Right atrium auricular region (tissue), 2 donors: ENCODE measurements at places on chromosomes 4 and X.
A peak's percentile ranks its signal among the peaks of the same experiment; 100 is the strongest.

- DNase-seq = no peak
These were observed 5.5 kb upstream of the MMAA start for GRCh38 chr4:145613566-145614232.

- no peak for DNase-seq
These were observed 112.0 kb upstream of the TTC29 start for GRCh38 chr4:147057611-147058190.

- no peak for DNase-seq
These were observed 28.6 kb upstream of the USP46 start for GRCh38 chr4:52687696-52688095.

DNA sequence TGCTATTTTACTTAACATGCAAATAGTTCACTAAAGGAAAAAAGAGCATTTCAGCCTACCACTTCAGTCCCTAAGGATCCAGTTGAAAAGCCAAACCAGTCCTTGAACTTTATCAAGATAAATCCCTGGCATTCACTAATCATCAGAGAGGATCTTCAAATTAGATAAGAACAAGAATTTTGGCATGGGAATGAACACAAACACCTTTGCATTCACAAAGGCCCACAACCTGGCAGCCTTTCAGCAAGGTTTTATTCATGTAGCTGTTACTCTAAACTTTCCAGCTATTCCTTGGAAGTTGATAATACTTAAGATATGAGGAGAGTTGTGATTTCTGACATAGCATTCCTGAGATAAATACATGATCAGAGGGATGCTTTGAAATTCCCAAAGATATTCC is 193.4 kb downstream of the LRBA start:
- DNase-seq = no peak

- DNase-seq = no peak
These were observed 3.7 kb upstream of the ZNF718 start for GRCh38 chr4:120616-121015.

- DNase-seq = no peak
These were observed 1350.5 kb upstream of the PABPC4L start for GRCh38 chr4:135552131-135552530.

GRCh38 chr4:54999003-54999402 is 126.4 kb downstream of the KDR start:
- no peak for DNase-seq

GRCh38 chr4:150515135-150515534 is 66.8 kb upstream of the MAB21L2 start:
- no peak for DNase-seq

- no peak for DNase-seq
These were observed 64.0 kb downstream of the MANBA start for GRCh38 chr4:102696758-102697157.

DNA sequence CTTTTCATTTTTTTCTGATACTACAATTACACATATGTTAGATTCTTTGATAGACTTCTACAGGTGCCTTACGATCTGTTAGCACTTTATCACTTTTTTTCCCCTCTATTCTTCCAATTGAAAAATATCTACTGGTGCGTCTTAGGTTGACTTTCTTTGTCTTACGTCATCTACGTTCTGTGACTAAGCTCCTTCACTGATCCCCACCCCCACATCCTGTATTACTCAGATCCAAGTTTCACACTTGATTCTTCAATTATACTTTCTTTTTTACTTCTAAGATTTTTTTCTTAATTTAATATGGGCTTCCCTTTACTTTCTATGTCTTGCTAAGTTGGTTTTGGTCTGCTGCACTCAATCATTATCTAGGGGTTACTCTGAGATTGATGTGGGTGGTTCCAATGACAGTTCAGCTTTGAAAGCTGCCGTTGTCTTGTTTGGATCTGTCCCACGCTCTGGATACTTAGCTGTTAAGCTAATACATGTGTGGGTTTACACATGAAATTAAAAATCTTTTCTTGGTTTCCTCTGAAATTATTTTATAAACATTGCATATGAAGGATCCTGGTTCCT is 1321.1 kb downstream of the RAPGEF2 start:
- no peak for DNase-seq

DNA sequence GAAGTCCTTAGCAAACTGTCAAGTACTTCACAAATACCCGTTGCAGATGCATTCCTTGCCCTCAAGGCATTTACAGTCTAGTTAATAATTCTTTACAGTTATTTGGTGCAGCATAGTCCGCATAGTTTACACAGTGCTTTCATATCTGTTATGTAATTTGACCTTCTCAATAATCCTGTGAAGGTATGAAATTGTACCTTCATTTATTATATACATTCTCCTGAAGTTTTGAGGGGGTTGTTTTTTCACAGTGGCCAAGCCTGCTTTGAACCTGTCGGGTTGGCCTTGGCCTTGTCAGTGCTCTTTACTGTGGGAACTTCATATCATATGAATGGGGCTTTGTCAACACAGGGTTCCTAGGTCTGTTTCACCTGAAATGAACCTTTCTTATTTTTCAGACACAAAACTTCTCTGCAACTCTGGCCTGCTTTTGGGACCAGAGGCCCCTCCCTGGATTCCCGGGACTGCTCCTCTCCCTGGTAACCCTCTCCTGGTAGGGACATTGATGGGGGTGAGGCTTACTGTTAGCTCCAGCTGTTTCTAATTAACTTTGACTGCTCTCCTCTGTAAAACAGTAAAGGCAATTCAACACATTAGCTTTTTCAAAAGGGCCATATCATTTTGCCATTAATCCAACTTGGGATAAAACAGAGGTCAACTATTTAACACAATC is 9.1 kb downstream of the IGFBP7 start:
- no peak for DNase-seq

- peak; percentile 64 for DNase-seq
These were observed 23.3 kb downstream of the HAND2 start for GRCh38 chr4:173506597-173507211.

DNA sequence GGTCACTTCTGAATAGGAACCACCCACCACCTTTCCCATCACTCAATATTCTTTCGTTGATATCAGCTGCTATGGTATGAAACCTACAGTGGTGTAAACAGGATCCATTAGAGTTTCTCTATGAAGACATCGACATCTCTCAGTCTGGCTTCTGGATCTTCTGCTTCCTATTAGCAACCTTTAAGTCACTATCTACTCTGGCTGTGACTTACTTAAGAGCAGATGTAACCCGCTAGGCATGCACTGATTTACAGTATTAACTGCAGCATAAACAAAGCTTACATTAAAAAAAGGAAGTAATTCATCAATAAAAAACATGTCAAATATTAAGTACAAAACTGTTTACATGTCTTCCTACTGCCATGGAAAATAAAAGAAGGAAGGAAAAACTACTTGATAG is 96.4 kb downstream of the ANAPC10 start:
- DNase-seq = no peak

- DNase-seq = no peak
These were observed 159.8 kb upstream of the KIT start for GRCh38 chr4:54497947-54498346.

GRCh38 chr4:129335276-129335675 is 239.3 kb downstream of the C4orf33 start:
- DNase-seq = no peak

GRCh38 chr4:6469144-6469543 is 3.3 kb downstream of the PPP2R2C start:
- DNase-seq = peak; percentile 36

DNA sequence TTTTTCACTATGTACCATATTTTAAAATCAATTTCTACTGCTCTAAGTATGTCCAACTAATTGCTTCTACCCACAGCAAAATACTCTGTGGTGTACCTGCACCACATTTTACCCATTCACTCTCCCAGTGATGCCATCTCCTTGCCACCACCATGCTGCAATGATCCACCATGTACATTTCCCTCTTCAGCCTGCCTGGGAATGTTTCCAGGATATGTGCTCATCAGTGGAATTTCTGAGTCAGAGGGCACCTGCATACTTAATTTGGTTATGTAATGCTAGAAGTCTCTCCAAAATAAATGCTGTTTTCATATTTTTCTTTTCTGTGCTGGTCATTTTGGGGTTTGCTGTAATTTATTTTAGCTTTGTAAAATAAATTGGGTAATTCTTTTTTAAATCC is 33.2 kb upstream of the OCIAD2 start:
- DNase-seq = no peak

DNA sequence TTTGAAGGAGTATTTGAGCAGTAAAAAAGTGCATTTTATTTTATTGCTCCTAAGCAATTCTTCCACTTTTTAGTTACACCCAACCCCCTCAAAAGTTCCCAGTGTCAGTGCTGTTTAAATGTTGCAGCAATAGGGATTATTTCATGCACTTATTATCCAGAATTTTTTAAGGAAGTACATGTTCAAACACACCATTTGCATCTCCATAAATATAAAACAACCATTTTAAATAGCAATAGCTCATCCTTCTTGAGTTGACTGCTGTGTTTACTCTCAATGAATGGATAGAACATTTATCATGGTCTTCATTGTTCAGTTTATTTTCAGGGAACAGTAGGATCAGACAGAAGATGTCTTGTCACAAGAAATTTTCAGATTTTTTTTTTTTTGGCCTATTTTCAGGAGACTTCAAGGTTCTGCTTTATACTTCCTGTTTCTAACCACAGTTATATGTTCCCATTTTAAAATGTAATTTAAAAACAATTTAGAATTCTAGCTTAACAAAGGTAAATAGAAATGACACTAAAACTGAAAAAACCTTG is 171.9 kb downstream of the TMA16 start:
- DNase-seq = no peak

GRCh38 chrX:28901637-28902036 is 314.4 kb downstream of the IL1RAPL1 start:
- DNase-seq = no peak

GRCh38 chrX:49282647-49283011 is 13.0 kb downstream of the PPP1R3F start:
- DNase-seq = no peak

DNA sequence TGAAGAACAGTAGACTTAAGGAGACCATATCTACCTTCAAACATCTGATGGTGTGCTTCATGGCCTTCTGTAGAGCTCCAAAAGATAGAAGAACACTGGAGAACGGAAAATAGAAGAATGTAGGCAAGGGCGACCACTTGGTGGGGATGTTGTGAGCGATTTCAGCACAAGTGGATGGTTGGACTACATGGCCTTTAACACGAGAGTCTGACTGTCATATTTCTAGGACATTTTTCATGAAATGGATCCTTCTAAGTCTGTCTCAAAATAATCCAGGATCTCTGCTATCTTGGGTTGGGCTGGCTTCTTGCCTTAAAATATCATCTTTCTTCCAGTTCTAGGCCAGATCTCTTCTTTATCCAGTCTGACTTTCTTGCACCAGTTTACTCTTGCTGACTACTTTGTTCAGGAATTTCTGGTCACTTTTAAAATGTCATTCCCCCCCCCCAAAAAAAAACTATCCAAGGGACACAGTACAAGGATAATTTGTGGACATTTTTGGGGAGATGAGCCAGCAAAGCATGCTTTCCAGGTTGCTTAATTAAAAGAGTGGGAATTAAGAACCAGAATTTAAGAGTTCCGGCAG is 1.2 kb upstream of the MID1IP1 start:
- no peak for DNase-seq

- DNase-seq = peak; percentile 70
These were observed at the start of gene OPHN1 for GRCh38 chrX:68433155-68433980. Gene OPHN1, minus strand, starts transcription at chrX:68433495. Its CDS starts 475 bp downstream, at chrX:68433020.

- no peak for DNase-seq
These were observed 91.1 kb downstream of the P2RY10 start for GRCh38 chrX:79036157-79036880.

GRCh38 chrX:155632431-155633100 is 19.8 kb upstream of the TMLHE start:
- no peak for DNase-seq

- DNase-seq = no peak
These were observed 54.7 kb downstream of the OTC start for GRCh38 chrX:38407126-38407525.

DNA sequence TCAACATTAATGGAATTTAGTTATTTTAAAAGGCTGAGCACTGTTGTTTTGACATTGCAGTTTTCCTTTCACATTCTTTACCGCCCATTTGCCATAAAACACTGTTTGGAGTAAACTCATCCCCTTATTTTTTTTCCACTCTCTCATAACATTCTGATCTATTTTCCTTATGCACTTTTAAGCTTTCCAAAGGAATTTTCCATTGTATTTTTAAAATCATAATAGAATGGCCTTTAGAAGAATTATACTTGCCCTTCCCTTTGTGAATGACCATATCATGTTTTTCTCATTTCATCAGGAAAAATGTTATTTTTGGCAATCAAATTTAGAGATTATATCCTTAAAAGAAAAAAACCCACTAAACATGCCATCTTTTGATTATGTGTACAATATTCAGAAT is 1074.2 kb downstream of the STIM2 start:
- DNase-seq = no peak

GRCh38 chrX:30414144-30414543 is 105.0 kb upstream of the NR0B1 start:
- no peak for DNase-seq

DNA sequence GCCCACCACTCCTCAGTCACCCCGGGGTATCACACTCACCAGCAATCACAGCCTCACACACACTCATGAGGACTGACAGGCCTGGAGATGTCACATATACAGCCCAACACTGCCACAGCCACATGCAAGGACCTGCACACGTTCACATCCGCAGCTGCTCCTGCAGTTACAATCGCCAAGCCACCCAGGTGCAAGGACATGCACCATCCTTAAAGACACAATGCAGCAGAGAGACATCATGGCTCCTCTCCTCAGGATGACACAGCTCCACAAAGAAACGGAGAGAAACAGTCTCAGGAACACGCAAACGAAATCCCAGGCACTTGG is 1.1 kb downstream of the PCSK1N start:
- DNase-seq = no peak

- no peak for DNase-seq
These were observed 16.8 kb upstream of the ARSH start for GRCh38 chrX:2989565-2989964.

DNA sequence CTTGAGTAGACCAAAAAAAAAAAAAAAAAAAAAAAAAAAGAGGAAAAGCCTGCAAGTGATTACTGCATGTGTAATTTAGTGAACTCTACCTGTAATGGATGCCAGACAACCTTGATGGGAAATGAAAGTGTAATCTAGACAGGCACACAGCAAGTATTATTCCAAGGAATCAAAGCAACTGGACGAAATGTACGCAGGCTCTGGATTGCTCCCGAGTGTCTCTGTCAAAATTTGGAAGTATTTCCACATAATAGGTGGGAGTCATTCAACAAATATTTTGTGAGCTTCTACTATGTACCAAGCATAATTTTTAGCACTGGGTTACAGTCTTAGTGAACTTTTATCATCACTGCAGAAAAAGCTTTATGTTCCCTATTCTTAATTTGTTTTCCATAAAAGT is 64.2 kb downstream of the LIMCH1 start:
- no peak for DNase-seq

- no peak for DNase-seq
These were observed at the start of gene LRAT for GRCh38 chr4:154743683-154744340. Gene LRAT, plus strand, starts transcription at chr4:154744000. Its CDS starts 327 bp downstream, at chr4:154744327.
